A673 (cell line): ENCODE measurements at places on chromosomes 3 and 15.

DNA sequence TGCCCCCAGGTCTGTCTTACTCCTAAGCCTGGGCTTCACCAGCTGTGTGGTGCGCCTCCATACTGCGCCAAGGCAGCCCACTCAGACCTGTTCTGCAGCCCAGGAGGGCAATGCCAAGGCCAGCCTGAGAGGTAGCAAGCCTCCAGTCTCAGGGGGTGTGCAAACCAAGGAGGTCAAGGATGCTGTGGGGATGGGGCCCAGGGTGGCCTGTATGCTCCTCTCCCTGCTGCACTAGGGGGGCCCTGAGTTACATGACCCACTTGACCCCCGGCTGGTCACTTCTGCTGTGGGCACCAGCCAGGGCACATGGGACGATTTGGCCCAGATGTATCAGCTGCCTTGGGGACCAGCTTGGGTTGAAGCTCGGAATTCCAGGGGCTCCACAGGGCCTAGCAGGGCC lies 70.0 kb upstream of the SLC6A6 start:
- no peak for DNase-seq

- peak; percentile 1 for DNase-seq
Observed at GRCh38 chr3:85660451-85660850, 701.7 kb downstream of the CADM2 start.

DNA sequence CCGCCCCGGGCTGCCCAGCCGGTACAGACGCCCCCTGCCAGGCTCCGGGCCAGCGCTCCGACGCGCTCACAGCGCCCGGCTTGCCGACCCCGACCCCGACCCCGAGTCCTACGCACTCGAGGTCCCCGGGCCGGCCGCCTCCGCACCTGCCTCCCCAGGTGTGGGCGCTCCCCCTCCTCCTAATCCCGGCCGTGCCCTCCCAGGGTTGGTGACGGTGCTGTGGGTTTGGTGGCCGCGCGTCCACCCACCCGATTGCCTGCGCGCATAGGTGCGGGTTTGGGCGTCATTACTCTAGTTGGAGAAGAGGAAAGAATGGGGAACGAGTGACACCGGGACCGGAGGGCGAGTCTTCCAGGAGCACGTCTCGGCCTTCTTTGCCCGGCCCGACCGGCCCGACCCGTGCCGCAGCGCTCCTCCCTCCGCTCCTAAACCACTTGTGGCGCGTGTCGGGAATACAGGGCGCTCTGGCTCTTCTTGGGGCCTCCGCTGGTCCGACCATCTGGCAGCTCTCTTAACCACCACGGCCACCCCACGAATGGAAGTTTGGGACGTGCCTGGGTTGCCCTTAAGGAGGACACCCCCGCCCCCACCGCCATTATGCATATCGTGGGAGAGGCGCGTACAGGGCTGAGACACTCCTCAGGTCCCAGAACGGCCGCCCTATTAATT lies 810 bp upstream of the THRB start:
- no peak for DNase-seq

DNA sequence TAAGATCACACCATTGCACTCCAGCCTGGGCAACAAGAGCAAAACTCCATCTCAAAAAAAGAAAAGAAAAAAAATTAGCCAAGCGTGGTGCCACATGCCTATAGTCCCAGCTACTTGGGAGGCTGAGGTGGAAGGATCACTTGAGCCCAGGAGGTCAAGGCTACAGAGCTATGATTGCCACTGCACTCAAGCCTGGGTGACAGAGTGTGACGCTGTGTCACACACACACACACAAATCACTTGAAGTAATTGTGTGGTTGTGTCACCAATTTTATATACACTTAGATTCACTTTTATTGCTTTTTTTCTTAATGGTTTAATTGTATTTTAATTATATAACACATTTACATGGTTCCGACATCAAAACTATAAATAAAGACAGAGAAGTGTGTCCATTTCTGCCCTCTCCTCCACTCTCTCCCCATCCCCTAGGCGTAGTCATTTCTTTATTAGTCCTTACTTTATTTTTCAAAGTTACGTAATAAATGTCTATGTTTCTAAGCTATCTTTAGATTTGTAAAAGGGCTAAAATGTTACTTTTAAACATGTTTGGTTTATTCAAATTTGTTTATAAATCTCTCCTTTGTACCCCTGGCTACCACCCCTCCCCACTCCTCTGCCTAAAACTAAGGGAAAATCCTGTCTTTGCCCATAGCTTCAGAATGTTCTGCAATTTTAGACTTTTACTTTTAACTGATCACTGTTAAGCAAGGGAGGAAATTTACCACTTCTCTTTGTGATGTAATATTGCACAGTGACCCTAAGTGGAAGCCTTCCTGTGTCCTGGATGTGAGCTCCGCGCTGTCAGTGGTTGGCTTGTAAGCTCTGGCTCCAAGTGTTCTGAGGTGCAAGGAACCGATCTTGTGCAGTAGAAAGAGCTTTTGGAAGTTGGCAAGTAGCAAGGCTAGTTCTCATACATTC lies 10.8 kb upstream of the VILL start:
- DNase-seq, result no peak

DNA sequence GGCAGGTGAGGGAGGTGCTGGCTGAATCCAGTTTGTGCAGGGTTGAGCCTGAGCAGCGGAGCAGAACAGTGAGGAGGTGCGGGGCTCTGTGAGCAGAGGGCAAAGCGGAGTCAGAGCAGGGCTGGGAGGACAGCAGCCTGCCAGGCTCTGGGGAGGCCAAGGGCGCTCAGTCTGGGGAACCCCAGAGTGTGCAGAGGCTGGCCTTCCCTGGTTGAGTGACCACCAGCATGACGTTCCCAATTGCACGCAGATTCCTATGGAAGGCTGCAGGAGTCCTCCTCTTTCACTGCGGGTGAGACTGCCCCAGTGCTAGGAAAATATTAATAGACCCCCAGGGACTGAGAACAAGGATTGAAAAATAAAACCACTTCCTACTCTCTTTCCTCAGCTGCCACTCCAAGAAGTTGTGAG lies 13.2 kb downstream of the MRAS start:
- no peak for DNase-seq

DNA sequence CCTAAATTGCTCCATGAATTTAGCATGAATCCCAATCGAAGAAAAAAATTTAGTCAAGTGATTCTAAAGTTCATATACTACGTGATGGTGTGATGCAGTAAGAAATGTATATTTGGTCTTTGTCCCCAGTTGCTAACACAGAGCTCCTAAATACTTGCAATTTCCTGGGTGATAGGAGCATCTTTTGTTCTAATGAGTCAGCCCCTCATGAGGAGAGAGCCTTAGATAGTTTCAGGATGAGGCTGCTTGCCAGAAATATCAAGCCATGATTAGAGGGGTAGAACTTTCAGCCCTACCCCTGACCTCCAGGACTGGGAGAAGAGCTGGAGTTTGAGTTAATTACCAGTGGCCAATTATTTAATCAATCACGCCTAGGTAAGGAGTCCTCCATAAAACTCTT lies 170.2 kb downstream of the PDE8A start:
- DNase-seq, result no peak

GRCh38 chr3:81308306-81308705 lies 453.1 kb downstream of the GBE1 start:
- DNase-seq, result no peak
